ENCODE measurements at places on chromosomes 13 and 19.
A peak's percentile ranks its signal among the peaks of the same experiment; 100 is the strongest.

GRCh38 chr13:22200440-22200839 lies 529.6 kb downstream of the FGF9 start:
- H3K4me1 ChIP-seq = no peaks in the 10 kb centered on the region
- DNase-seq = no peak
- no peak overlapping the region for H3K4me3 ChIP-seq
- H3K27me3 ChIP-seq = no peaks in the 10 kb centered on the region
- no peaks in the 10 kb centered on the region for H3K36me3 ChIP-seq
- no peak overlapping the region for H3K27ac ChIP-seq

DNA sequence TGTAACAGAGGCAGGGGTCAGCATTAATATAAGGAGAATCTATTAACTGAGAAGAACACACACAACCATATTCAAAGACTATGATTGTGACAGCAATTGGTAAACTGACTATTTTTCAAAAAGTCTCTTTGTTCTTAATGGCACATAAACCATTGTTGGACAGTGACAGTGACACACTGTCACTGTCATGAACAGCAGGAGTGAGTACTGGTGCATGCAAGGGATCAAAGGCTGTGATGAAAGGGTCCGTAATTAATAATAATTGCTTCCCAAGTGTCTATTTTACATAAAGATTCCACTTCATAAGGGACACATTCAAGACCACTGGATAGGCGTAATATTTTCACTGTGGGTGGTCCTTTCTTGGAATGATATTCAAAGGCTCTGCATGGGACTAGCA lies 50.7 kb downstream of the LHFPL6 start:
- no peak overlapping the region for H3K4me3 ChIP-seq
- no peak overlapping the region for H3K27ac ChIP-seq
- DNase-seq = no peak
- H3K27me3 ChIP-seq = peaks cover 37% of the 10 kb centered on the region

DNA sequence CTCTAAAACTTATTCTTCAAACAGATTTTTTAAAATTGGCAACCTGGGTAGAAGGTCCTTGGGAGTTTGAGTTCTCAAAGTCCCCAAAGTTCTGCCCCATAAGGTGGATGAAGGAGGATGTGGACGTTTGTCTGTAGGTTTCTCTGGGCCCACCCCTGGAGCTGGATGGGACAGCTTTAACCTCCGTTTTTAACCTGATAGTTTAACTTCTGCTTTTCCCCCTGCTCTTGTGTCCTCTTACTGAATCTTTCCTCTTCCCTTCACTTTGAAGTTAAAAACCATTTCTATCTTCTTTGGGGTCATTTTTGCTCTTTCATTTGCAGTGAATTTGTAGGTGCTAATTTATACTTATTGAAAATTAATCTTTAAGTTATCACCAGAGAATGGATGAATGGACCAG lies 79.1 kb downstream of the ESD start:
- H3K27me3 ChIP-seq = no peaks in the 10 kb centered on the region
- no peak for DNase-seq
- no peak overlapping the region for H3K4me3 ChIP-seq
- peak overlapping the region; percentile 43 for H3K27ac ChIP-seq
- H3K4me1 ChIP-seq = peaks cover 4% of the 10 kb centered on the region

DNA sequence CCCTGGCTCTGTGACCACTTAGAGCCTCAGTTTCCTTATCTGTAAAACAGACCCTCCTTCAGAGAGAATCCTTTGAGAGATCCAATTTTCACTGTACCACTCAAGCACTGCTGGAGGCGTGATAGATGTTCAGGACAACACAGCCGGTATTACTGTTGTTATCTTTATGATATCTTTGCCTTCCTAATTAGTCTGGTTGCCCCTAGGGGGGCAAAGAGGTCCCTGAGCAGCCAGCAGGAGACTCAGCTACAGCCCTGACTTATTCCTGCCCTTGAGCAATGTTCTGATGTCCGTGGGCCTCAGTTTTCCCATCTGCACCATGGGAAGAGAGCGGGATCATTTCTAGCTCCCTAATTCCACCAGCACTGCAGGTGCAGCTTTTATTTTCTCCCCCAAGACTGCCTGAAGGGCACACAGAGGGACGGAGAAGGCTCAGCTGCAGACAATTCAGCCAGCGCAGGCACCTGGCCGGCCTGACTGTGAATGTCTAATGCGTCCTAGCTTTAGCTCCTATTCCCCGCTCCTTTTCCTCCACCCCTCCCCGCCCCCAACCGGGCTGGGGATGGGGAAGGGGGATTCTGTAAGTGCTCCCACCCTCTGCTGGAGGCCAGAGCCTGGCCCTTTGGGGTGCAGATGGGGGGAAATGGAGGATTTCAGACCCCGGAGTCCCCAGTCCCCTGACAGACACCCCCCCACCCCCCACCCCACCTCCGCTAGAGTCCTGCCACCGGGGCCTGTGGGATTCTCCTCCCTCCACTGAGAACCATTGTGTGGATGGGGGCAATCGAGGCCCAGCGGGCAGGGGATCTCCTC lies 16.2 kb downstream of the TLE5 start:
- H3K4me3 ChIP-seq = peak overlapping the region; percentile 41
- H3K36me3 ChIP-seq = no peaks in the 10 kb centered on the region
- H3K27ac ChIP-seq = no peak overlapping the region
- H3K27me3 ChIP-seq = no peaks in the 10 kb centered on the region
- no peak for DNase-seq

GRCh38 chr13:40770609-40770933 lies 419 bp downstream of the MRPS31 start:
- peaks cover 19% of the 10 kb centered on the region for H3K4me1 ChIP-seq
- peak overlapping the region; percentile 95 for H3K27ac ChIP-seq
- H3K27me3 ChIP-seq = no peaks in the 10 kb centered on the region
- DNase-seq = no peak
- no peaks in the 10 kb centered on the region for H3K36me3 ChIP-seq
- H3K4me3 ChIP-seq = peak overlapping the region; percentile 95

- no peak for DNase-seq
- H3K36me3 ChIP-seq = peaks cover 4% of the 10 kb centered on the region
Observed at GRCh38 chr19:5536337-5536894, 31.3 kb downstream of the TINCR start.

DNA sequence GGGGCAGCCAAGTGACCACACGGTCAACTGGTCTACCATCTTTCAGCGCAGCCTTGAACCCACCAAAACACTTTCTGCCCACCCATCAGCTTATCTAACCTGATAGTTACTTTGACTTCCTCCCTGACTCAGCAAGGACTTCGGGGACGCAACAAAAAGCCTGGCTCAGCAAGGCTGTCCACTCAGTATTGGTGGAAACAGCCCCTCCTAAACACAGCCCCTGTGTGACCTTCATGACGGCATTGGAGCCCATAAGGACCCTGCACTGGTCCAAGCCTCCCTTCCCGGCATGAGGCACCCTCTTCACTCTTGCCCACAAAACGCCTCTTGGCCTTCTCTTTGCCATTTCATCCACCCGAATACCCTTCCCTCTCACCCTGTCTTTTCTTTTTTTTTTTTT lies 39.1 kb downstream of the INSR start:
- H3K4me3 ChIP-seq = no peak overlapping the region
- H3K36me3 ChIP-seq = no peaks in the 10 kb centered on the region
- H3K27ac ChIP-seq = no peak overlapping the region
- H3K27me3 ChIP-seq = no peaks in the 10 kb centered on the region
- DNase-seq = no peak

DNA sequence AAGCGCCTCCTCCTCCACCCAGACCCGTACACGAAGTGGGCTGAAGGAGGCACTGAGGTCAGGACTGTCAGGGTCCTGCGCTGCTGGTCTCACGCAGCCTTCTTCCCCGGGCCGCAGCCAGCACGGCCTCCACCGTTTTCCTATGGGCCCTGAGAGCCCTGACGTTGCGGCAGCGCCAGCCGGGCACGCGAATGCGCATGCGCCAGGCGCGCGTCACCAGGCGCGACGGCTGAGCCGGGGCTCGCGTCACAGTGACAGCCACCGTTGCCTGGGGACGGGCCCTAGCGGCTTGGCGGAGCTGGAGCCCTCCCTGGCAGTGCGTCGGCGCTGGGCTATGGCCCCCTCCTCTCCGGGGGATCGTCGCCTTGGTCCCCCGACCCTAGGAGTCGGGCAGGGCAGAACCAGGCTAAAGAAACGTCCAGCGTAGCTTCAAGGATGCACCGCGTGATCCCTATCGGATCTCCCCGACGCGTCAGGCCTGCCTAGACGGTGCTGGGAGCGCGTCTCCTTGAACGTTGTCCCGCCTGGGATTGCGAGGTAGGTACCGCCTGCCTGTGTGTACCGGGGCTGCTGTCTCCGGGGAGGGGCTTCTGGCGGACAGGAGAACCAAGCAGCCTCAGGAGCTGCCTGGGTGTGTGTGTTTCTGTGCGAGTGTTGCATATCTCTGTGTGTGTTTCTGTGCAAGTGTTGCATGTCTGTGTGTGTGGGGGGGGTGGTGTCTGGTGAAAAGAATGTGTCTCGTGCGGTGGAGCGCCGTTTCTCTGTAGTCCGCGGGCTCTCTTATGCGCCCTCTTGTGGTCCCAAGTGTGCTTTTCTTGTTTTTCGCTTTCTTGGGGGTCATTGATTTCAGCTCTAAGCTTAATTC lies 43.2 kb downstream of the ZNF571 start:
- DNase-seq = peak; percentile 46
- H3K4me1 ChIP-seq = no peaks in the 10 kb centered on the region
- H3K4me3 ChIP-seq = peak overlapping the region; percentile 86
- peak overlapping the region; percentile 85 for H3K27ac ChIP-seq
- no peaks in the 10 kb centered on the region for H3K27me3 ChIP-seq

GRCh38 chr13:35349673-35350278 lies 126.7 kb downstream of the MAB21L1 start:
- no peaks in the 10 kb centered on the region for H3K4me1 ChIP-seq
- DNase-seq = no peak
- H3K4me3 ChIP-seq = no peak overlapping the region
- H3K27ac ChIP-seq = no peak overlapping the region

DNA sequence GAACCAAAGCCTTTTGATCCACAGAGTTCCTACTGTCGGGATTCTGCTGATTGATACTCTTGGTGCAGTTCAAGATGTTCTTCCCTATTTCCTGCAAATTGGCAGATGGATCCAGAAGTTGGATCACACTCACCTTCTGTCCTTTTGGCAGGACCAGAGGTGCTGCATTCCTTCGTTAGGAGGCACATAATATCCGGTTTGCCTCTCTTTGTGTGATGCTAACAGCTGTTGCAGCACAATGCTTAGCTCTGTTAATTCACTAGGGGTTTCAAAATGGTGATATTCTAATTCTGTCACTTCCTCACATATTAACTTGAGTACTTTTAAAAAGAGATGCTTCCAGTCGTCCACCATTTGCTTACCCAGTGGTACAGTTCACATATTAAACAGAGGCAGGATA lies 15.2 kb upstream of the CHST8 start:
- DNase-seq = no peak
- no peak overlapping the region for H3K4me3 ChIP-seq
- peaks cover 3% of the 10 kb centered on the region for H3K36me3 ChIP-seq
- H3K27ac ChIP-seq = no peak overlapping the region
- H3K27me3 ChIP-seq = peaks cover 20% of the 10 kb centered on the region

All from T-helper 17 cell (primary cell).